ENCODE measurements at places on chromosomes 5 and 9. TPM values are rescaled to one million over a fixed set of nuclear protein-coding genes. Genes with fewer than 3 reads are reported as not detected.

GRCh38 chr9:38276771-38277439 is 115.6 kb upstream of the ALDH1B1 start:
- peaks cover 3% of the 10 kb centered on the region for H3K4me1 ChIP-seq
- H3K4me3 ChIP-seq: no peak overlapping the region
- no peak overlapping the region for H3K27ac ChIP-seq
- no peaks in the 10 kb centered on the region for H3K36me3 ChIP-seq
- no peak for DNase-seq

DNA sequence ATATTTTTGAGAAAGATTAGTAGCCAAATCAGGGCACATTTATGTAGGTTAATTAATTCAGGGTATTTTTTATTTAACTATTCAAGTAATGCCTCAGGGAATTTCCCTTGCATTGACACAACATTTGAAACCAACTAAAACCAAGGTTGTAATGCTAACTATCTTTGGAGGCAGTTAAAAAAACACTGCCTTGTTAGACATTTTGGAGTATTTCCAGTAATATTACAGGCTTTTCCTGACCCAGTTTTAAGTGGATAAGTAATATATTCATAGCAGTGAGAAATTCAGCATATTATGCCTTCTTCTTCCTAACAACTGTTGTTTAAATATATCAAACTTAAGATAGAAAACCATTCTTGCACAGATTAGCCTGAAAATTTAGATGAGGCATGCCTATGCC is 175.1 kb downstream of the TMC1 start:
- no peaks in the 10 kb centered on the region for H3K27me3 ChIP-seq
- no peaks in the 10 kb centered on the region for H3K36me3 ChIP-seq
- H3K4me3 ChIP-seq: no peak overlapping the region
- no peak overlapping the region for H3K27ac ChIP-seq
- DNase-seq: no peak

- H3K4me1 ChIP-seq: no peaks in the 10 kb centered on the region
- no peak overlapping the region for H3K27ac ChIP-seq
- no peak for DNase-seq
- peaks cover 49% of the 10 kb centered on the region for H3K36me3 ChIP-seq
- no peaks in the 10 kb centered on the region for H3K27me3 ChIP-seq
Observed at GRCh38 chr9:127525401-127526188, 74.3 kb downstream of the LRSAM1 start.

DNA sequence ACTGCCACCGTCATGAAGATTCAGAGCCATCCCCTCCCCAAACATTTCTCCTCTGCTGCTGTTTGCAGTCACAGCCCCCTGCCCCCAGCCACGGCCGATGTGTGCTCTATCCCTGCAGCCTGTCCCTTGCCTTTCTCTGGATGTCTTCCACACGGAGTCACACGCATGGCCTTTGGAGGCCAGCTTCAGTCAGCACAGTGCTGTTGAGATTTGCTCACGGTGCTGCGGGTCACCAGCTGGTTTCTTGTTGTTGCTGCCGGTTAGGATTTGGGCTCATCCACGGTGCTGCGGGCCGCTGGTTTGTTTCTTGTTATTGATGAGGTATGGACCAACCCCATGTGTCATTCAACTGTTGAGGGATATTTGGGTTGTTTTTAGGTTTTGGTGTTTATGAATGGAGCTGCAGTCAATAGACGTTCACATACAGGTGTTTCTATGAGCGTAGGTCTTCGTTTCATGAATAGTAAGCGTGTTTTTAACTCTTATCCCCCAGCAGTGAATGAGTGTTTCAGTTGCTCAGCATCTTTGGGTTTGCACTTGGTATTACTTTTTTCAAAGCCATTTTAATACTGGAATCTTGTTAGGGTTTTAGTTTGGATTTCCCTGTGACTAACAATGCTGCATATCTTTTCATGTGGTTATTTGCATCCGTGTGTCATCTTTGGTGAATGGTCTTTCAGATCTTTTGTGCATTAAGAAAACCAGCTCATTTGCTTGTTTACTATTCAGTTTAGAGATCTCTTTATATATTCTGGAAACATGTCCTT is 57.6 kb downstream of the AHRR start:
- H3K4me1 ChIP-seq: no peaks in the 10 kb centered on the region
- H3K36me3 ChIP-seq: no peaks in the 10 kb centered on the region
- DNase-seq: peak; percentile 27
- no peak overlapping the region for H3K4me3 ChIP-seq

DNA sequence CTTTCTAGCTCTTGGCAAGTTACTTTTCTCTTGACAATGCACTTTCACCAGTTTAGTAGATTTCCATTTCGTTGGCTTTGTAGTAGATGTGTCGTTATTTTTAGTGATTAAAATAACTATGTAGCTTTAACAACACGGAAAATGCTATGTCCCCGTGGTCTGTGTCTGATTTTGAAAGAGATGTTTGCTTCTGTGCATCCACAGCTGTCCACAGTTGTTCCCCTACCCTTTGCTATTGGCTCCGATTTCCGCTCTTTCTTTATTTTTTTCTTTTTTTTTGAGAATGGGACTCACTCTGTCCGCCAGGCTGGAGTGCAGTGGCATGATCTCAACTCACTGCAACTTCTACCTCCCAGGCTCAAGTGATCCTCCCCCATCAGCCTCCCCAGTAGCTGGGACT is 533.9 kb downstream of the IRX1 start:
- H3K4me3 ChIP-seq: no peak overlapping the region
- no peaks in the 10 kb centered on the region for H3K36me3 ChIP-seq
- no peaks in the 10 kb centered on the region for H3K27me3 ChIP-seq
- H3K4me1 ChIP-seq: no peaks in the 10 kb centered on the region
- no peak overlapping the region for H3K27ac ChIP-seq

- no peaks in the 10 kb centered on the region for H3K27me3 ChIP-seq
- H3K36me3 ChIP-seq: no peaks in the 10 kb centered on the region
- no peak overlapping the region for H3K27ac ChIP-seq
- H3K4me3 ChIP-seq: no peak overlapping the region
Observed at GRCh38 chr9:125811002-125811401, 63.8 kb downstream of the PBX3 start.

DNA sequence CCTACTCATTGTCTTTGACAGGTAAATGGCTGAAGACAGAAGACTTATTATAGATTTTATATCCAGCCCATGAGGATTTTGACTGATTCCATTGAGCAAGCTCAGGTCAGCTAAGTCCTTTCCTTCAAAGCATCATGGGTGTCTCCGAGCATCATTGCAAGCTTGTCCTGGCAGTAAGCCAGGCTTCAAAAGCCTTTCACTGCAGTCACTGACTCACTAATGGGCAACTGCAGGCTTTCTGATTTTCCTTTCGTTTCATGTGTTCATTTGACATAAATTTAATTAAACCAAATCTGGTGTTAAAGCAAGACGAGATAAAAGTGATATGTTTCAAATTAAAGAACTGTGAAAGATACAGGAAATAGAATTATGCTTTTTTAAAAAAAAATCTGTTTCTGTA is 426.2 kb downstream of the ANXA1 start:
- no peak overlapping the region for H3K4me3 ChIP-seq
- H3K27ac ChIP-seq: no peak overlapping the region
- no peaks in the 10 kb centered on the region for H3K4me1 ChIP-seq
- no peaks in the 10 kb centered on the region for H3K27me3 ChIP-seq
- DNase-seq: no peak

- H3K27me3 ChIP-seq: no peaks in the 10 kb centered on the region
- no peak for DNase-seq
- no peak overlapping the region for H3K4me3 ChIP-seq
- no peak overlapping the region for H3K27ac ChIP-seq
- no peaks in the 10 kb centered on the region for H3K36me3 ChIP-seq
Observed at GRCh38 chr5:23740029-23740428, 232.6 kb downstream of the PRDM9 start.

DNA sequence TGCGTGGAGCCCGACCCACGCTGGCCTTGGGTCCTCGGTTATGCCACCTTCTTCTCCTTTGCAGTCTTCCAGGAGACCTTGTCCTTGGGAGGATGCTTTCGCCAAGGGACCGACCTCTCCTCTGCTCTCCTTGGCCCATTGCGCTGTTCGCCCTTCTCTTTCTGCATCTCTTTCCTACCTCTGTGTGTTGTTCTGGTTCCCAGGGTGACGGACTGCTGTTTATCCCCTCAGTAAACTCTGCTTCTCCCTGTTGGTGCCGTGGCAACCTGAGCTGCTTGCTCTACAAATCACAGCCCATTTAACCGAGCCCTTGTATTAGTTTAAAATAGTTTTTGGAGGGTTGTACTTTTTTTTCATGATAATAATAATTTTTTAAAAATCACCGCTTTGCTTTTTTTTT is 97.9 kb downstream of the DAPK1 start:
- H3K27me3 ChIP-seq: no peaks in the 10 kb centered on the region
- H3K27ac ChIP-seq: no peak overlapping the region
- no peak overlapping the region for H3K4me3 ChIP-seq

GRCh38 chr9:86778761-86779160 is 168.5 kb downstream of the GAS1 start:
- DNase-seq: no peak
- H3K4me1 ChIP-seq: peaks cover 8% of the 10 kb centered on the region
- no peaks in the 10 kb centered on the region for H3K27me3 ChIP-seq
- H3K4me3 ChIP-seq: no peak overlapping the region
- no peak overlapping the region for H3K27ac ChIP-seq

- H3K27ac ChIP-seq: no peak overlapping the region
- no peaks in the 10 kb centered on the region for H3K36me3 ChIP-seq
- no peak overlapping the region for H3K4me3 ChIP-seq
- H3K27me3 ChIP-seq: no peaks in the 10 kb centered on the region
- H3K4me1 ChIP-seq: peaks cover 9% of the 10 kb centered on the region
- DNase-seq: peak; percentile 84
Observed at GRCh38 chr9:7360513-7360912, 439.1 kb downstream of the DMAC1 start.

DNA sequence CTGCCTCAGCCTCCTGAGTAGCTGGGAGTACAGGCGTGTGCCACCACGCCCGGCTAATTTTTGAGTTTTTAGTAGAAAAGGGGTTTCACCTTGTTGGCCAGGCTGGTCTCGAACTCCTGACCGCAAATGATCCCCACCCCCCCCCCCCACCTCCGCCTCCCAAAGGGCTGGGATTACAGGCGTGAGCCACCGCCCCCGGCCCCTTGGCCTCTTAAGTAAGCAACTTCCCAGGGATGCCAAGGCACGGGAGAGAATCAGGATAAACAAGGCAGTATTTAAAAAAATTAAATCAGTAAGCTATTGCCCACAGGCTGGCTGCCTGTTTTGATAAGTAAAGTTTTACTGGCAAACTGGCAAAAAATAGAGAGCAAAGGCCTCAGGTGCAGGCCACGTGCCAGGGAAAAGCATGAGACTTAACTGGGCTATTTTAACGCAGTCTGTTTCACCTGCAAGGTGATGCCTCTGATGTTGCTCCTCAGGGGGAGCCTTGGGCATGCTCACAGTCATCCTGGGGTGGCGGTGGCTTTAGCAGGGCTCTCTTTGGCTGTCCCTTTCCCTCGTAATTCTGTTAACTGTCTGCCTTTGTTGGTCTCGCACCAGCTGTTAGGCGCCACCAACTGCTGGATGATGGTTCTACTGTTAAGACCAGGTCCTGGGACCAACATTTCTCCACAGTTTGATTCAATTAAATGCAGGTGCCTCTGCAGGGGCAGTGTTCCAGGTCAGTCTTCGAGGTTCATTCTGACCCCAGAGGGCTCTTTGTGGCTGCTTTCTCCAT is 19.4 kb upstream of the RNF130 start:
- no peaks in the 10 kb centered on the region for H3K4me1 ChIP-seq
- no peak overlapping the region for H3K4me3 ChIP-seq
- peak; percentile 92 for DNase-seq

GRCh38 chr5:53874409-53874808 is 314.0 kb downstream of the NDUFS4 start:
- no peak overlapping the region for H3K27ac ChIP-seq
- no peaks in the 10 kb centered on the region for H3K27me3 ChIP-seq
- no peaks in the 10 kb centered on the region for H3K36me3 ChIP-seq

- no peaks in the 10 kb centered on the region for H3K27me3 ChIP-seq
- no peak overlapping the region for H3K4me3 ChIP-seq
- H3K27ac ChIP-seq: no peak overlapping the region
Observed at GRCh38 chr5:151663617-151664293, 23.0 kb downstream of the SPARC start.

GRCh38 chr5:35161652-35162273 is 68.5 kb downstream of the PRLR start:
- no peak overlapping the region for H3K4me3 ChIP-seq
- H3K4me1 ChIP-seq: peaks cover 16% of the 10 kb centered on the region
- no peak for DNase-seq
- no peaks in the 10 kb centered on the region for H3K36me3 ChIP-seq

DNA sequence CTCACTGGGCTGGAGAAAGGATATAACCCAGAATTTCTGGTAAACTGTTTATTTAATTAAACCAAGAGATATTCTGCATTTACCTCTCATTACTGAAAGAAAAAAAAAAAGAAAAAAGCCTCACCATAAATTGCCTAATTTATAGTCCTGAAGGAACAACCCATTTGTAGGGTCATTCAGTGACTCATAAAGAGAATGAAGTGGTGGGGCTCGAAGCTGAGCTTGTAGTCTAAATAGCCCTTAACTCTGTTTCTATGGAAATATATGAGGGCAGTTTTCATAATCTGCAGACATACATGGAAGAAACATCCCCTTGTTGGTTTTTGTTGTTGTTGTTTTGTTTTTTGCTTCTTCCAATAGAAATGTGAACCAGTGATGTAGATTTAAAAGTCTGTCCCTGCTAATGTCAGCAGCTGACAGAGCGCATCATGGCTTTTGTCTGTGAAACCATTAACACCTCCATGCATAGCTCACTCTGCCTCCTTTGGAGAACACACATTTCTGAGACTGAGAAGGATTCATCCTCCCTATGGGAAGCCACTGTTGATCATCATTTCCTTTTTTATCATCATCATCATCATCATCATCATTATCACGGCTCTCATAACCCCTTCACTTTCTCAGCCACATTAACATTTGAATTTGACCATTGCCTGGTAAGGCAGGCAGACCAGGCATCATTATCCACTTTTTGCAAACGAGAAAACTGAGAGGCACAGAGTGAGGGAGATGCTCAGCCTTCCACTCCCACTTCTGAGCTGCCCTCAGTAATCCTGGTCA is 67.9 kb upstream of the SAP30L start:
- H3K27me3 ChIP-seq: no peaks in the 10 kb centered on the region
- H3K36me3 ChIP-seq: peaks cover 72% of the 10 kb centered on the region
- H3K4me3 ChIP-seq: no peak overlapping the region
- H3K4me1 ChIP-seq: no peaks in the 10 kb centered on the region

DNA sequence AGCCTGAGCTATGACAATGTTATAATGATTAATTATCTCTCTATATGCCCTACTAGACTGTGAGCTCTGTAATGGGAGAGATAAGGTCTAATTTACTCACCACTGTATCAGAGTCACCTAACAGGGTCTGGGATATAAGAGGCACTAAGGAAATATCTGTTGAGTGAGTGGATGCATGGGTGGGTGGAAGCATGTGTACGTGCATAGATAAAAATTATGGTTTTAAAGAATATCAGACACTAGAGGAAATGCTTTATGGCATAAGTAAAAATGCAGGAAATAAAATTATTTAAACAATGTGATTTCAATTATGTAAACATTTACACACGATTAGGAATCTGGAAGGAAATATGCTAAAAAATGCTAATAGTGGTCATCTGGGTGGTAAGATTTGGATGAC is 137.8 kb downstream of the SPOCK1 start:
- no peak overlapping the region for H3K4me3 ChIP-seq
- DNase-seq: no peak
- peaks cover 7% of the 10 kb centered on the region for H3K27me3 ChIP-seq
- H3K36me3 ChIP-seq: no peaks in the 10 kb centered on the region
- H3K4me1 ChIP-seq: no peaks in the 10 kb centered on the region

GRCh38 chr9:103977163-103977562 is 116.9 kb upstream of the SMC2 start:
- no peaks in the 10 kb centered on the region for H3K4me1 ChIP-seq
- H3K27ac ChIP-seq: no peak overlapping the region
- no peak for DNase-seq
- H3K27me3 ChIP-seq: no peaks in the 10 kb centered on the region
- H3K4me3 ChIP-seq: no peak overlapping the region
- H3K36me3 ChIP-seq: no peaks in the 10 kb centered on the region

The SPOCK1 gene
- 33.7 TPM for total RNA-seq

The PCAT7 gene
- 7.3 TPM for total RNA-seq

The SLIT3 gene
- total RNA-seq: 2.5 TPM

The SLC45A2 gene
- total RNA-seq: 0.20 TPM

The DIPK1B gene
- total RNA-seq: 35.7 TPM
